Activated T-cell treated with anti-CD3 and anti-CD28 coated beads, Interleukin-2, amount 50 U/mL, for 1 hour (primary cell): ENCODE measurements at places on chromosomes 1 and 21.

- DNase-seq: no peak
These were observed 27.4 kb downstream of the LDLRAD2 start for GRCh38 chr1:21839337-21840037.

GRCh38 chr1:180167721-180168467, 13.2 kb downstream of the QSOX1 start:
- no peak for DNase-seq

DNA sequence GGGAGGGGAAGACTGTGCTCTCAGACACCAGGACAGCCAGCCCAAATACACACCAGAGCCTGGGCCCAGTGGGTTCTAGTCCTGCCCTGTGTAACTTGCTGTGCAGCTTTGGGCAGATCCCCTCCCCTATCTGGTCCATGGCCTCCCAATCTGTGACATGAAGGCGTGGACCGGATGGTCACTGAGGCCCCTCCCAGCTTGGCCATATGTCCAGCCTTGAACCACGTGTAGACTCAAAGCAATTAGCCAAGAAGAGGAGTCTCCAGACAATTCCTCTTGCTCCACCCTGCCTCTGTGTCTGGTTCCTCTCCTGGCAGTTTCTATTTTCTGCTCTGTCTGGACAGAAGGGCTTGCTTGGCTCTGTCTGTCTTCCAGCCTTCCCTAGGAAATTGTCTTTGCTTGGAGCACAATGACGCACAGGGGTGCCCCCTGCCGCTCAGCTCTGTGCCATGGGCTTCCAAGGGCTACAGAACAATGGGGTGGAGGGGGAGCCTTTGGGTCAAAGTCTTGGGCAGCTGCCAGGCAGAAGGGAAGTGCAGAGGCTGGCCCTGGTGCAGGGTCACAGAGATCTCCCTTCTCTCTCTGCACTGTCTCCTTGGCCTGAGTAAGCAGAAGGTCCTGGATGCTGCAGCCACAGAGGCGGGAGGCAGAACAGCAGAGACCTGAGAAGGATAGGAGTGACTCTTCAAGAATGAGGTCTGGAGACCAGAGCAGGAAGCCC, 66.1 kb downstream of the TENT5C start:
- no peak for DNase-seq

DNA sequence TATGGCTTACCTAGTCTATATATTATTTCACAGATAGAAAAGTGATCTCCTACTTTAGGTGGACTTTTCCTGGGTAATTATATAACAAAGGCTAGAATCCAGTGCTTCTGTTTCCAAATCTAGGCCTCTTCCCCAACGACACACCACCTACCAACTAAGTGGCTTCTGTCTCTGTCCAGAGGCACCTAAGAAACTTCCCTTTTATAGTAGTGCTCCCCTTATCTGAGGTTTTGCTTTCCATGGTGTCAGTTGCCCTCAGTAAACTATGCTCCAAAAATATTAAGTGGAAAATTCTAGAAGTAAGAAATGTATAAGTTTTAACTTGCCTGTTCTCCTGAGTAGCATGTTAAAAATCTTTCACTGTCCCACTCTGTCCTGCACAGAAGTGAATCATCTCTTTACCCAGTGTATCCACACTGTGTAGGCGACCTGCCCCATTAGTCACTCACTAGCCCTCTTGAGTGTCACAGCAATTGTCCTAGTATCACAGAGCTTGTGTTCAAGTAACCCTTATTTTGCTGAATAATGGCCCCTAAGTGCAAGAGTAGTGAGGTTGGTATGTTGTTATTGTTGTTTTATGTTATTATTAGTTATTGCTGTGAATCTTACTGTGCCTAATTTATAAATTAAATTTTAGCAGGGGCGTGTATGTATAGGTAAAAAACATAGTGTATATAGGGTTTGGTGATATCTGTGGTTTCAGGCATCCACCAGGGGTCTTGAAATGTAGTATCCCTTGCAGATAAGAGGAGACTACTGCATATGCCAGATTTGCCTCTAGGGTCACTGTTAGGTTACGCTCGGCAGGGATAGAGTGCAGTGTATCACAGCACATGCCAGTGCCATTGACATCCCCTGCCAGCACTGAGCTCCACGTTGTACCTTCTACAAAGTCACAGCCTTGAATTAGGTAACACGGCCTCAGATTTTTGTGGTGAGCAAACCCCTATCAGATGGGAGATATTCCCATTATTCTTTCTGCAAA, 14.7 kb upstream of the CD53 start:
- no peak for DNase-seq

DNA sequence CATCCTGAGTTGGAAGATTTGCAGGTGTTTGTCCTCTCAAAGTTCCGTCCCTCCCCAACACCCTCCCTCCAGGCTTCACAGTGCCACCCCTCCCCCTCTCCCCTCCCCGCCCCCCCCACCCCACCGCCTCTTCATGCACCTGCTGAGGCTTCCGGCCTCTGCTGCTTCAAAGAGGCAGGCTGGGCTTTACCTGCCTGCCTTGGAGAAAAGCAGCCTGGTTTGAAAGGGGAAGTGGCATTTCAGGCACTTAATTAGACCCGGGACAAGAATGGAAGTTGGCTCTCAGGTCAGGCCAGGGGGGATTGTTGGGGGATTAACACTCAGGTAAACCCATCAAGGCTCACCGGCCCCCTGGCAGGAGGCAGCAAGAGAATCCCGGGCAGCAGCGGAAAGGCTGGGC, 21.1 kb downstream of the PAX7 start:
- no peak for DNase-seq

DNA sequence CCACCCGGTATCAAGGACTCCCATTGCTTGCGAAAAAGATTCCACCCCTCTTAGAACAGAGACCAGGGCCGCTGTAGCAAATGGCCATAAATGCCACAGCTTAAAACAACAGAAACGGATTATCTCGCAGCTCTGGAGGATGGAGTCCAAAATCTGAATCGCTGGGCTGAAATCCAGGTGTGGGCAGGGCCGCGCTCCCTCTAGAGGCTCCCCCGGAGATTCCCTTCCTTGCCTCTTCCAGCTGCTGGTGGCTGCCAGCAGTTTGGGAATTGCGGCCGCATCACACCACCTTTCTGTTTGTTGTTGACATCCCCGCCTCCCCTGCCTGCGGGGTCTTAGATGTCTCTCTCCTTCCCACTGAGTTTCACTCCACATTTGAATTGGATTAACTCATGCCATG, 15.6 kb downstream of the PDE9A start:
- DNase-seq: no peak

DNA sequence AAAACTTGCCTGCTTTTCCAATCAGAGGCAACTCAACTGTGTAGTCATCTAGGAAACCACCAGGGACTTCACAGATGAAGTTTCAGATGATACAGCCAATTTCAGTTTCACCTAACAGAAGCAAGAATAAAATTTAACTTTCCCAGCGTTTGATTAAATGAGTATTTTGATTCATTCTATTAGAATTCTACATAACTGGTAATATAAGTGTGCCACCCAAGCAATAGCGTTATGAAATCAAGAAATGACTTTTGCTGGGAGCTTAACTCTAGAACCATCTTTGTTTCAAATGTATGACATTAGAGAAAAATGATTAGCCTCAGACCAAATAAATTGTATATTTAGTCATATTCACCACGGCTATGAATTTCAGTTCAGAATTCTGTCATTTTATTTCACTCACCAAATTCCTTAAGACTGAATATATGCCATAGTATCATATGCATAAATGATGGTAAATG, 239.3 kb downstream of the NRIP1 start:
- no peak for DNase-seq

DNA sequence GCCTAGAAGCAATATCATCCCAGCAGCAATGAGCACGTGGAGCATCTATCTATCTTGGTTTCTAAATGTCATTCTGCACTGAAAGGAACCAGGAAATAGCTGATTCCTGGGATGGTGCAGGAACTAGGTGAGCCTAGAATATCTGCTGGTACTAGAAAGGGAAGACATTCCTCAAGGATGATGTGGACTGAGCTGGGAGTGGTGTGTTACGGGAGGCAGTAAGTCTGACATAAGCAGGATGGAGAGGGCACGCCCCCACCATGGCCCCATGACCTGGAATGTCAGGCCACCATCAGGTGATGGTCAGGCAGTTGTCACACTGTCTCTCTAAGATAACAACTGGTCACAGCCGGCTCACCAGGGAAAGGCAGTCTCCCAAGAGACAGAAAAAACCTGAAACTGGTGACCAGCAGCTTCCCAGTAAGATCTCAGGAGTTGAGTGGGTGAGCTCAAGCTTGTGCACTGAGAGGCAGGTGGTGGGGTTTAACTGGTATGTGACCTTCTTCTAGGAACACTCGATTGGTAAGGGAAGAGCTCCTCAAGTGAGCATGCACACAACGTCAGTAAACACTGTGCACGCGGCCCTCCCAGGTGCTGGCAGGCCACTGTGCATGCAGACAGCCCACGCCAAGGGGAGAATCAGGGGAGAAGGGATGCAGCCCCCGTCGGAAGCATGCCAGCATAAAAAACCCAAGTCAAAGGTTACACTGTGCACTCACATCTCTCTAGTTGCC, 148.7 kb downstream of the ADSS2 start:
- no peak for DNase-seq

DNA sequence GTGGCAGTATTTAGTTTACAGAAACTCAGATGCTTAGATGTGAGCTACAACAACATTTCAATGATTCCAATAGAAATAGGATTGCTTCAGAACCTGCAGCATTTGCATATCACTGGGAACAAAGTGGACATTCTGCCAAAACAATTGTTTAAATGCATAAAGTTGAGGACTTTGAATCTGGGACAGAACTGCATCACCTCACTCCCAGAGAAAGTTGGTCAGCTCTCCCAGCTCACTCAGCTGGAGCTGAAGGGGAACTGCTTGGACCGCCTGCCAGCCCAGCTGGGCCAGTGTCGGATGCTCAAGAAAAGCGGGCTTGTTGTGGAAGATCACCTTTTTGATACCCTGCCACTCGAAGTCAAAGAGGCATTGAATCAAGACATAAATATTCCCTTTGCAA, 59.7 kb upstream of the ZNF326 start:
- DNase-seq: no peak

DNA sequence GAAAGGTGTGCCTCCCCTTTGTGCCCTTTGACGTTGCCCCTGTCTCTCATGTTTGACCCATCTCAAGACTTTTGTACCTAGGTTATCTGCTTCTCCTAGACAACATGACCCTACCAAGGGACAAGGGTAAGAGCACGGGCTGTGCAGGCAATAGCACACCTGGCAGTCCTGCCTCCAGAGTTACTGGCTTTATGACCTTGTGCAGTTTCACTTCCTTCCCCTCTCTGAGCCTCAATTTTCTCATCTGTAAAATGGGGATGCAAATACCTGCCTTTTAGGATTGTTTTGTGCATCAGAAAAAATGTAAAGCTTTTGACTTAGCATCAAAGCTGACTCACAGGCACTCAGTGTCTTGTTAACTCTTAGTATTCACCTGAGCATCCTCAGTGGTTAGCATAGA, 36.4 kb downstream of the ELK4 start:
- no peak for DNase-seq

DNA sequence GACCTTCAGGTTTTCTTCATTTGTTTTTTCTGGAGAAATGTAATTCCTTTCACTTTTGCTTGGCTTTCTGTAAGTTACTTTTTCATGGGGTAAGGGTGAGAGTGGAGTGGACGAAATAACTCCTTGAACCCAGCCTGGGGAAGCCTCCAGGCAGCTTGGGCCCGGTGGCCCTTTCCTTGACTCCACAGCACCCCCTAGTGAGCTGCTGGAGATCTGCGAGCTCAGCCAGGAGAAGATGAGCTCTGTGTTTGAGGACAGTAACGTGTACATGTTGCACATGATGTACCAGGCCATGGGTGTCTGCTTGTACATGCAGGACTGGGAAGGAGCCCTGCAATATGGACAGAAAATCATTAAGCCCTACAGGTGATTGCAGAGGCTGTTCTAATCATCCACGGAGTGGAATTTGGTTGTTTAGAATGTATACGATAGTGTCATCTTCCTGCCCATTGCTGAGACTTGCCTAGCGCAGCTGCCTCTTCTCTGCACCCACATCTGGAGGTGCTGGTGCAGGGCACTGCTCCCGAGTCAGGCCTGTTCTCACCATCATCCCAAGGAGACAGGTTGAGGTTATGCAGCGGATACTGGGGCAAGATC, 51.0 kb downstream of the SMYD2 start:
- peak; percentile 52 for DNase-seq

- DNase-seq: no peak
These were observed 94.6 kb upstream of the DAB1 start for GRCh38 chr1:57518496-57518895.

GRCh38 chr21:45176141-45176540, 101.8 kb downstream of the ADARB1 start:
- DNase-seq: no peak

DNA sequence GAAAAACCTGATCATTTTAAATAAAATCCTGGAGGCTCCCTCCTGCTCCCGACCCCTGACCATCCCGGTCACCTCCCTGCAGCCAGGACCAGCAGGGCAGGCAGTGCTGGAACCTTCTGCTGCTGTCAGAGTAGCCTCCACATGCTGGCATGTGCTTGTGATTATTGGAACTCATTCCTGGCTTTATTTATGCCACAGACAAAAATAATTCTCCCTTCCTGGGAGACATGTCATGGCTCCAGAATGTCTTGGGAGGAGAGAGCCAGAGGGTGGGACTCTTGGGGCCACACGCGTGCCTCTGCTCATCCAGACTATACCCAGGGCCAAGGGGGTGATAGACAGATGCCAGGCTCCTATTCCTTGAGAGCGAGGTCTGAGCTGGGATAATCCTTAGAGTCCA, 183.6 kb upstream of the RAB4A start:
- DNase-seq: no peak

- no peak for DNase-seq
These were observed 33.3 kb downstream of the SMG7 start for GRCh38 chr1:183505454-183506089.

DNA sequence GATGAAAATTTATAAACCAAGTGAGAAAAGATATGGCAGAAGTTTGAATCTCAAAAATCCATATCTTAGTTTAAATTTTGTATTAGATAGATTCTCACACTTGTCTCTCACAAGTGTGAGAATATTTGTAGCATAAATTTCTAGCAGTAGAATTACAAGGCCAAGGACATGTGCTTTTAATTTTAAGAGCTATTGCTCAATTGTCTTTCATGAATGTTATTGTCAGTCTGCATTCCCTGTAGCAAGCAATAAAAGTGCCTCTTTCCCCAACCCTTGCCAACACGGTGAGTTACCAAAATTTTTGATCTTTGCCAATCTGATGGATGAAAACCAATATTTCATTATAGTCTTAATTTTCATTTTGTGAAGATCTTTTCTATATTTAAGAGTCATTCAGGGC, 64.0 kb downstream of the CTH start:
- no peak for DNase-seq

DNA sequence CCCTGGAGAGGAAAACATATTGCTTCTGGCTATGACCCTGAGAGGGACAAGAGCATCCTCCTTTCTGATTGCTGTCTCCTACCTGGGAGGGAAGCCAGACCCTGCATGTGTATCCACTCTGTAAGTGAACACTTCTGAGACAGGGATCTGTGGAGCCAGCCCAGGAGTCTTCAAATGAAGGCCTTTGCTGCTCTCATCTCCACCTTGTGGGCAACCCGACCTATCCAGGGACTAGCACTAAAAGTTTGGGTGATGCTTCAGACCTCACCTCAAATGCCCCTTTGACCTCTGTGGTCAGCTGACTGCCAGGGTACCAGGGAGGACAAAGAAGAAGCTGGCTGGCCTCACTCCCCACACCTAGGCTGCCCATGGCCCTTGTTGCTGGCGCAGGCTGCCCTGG, 64.7 kb downstream of the KCND3 start:
- DNase-seq: no peak

GRCh38 chr1:100463791-100464424, 74.0 kb upstream of the GPR88 start:
- peak; percentile 43 for DNase-seq
